ENCODE measurements at places on chromosomes 6 and 20. TPM values are rescaled to one million over a fixed set of nuclear protein-coding genes. Genes with fewer than 3 reads are reported as not detected.

The KCNK17 gene
- not detected for total RNA-seq

The NRSN1 gene
- total RNA-seq = not detected

The MICB gene
- 3.4 TPM for total RNA-seq

The ZNF341 gene
- 0.90 TPM for total RNA-seq

The CST4 gene
- not detected for total RNA-seq

The MRAP2 gene
- total RNA-seq = 0.33 TPM

The SPATA2 gene
- 3.4 TPM for total RNA-seq

The KIF13A gene
- 86.8 TPM for total RNA-seq

The HCRTR2 gene
- total RNA-seq = not detected

The BMP2 gene
- 10.6 TPM for total RNA-seq

The TTLL9 gene
- 0.41 TPM for total RNA-seq

The CAP2 gene
- 6.5 TPM for total RNA-seq

The GSTA3 gene
- not detected for total RNA-seq

The MTO1 gene
- 33.5 TPM for total RNA-seq

The SEMG1 gene
- not detected for total RNA-seq

The FAM83C gene
- total RNA-seq = not detected

The FAM83D gene
- total RNA-seq = 16.7 TPM

The MEP1A gene
- total RNA-seq = not detected

The CLIC5 gene
- total RNA-seq = not detected

The PNLDC1 gene
- not detected for total RNA-seq

The SLC24A3 gene
- total RNA-seq = 0.57 TPM

The TOX2 gene
- total RNA-seq = 5.2 TPM

The OPRM1 gene
- not detected for total RNA-seq

The ZSCAN31 gene
- total RNA-seq = 31.2 TPM

The BTNL2 gene
- total RNA-seq = not detected

The CENPW gene
- total RNA-seq = 13.7 TPM

The FYN gene
- 137 TPM for total RNA-seq

The NCOA5 gene
- 24.0 TPM for total RNA-seq

The DAAM2 gene
- 3.4 TPM for total RNA-seq

The C6orf52 gene
- total RNA-seq = not detected

The GJA10 gene
- total RNA-seq = not detected

The C4B gene
- 4.1 TPM for total RNA-seq

The HNF4A gene
- not detected for total RNA-seq

The FARS2 gene
- total RNA-seq = 25.5 TPM

The TGM2 gene
- total RNA-seq = 117 TPM

The SNX14 gene
- total RNA-seq = 99.1 TPM

The MDFI gene
- total RNA-seq = not detected

The PHF1 gene
- total RNA-seq = 20.9 TPM

The GFRAL gene
- not detected for total RNA-seq

The BCAS1 gene
- total RNA-seq = 2.3 TPM

The PGBD1 gene
- 7.7 TPM for total RNA-seq

The RBPJL gene
- total RNA-seq = not detected

The PSMB9 gene
- total RNA-seq = 11.5 TPM

The SLC35D3 gene
- total RNA-seq = not detected

The TMEM239 gene
- 0.09 TPM for total RNA-seq

The CNR1 gene
- not detected for total RNA-seq

The SYNDIG1 gene
- 1.6 TPM for total RNA-seq

The LGSN gene
- not detected for total RNA-seq

The CNKSR3 gene
- total RNA-seq = 11.7 TPM

The PAX1 gene
- total RNA-seq = not detected

The SLC32A1 gene
- total RNA-seq = not detected

The MATN4 gene
- total RNA-seq = not detected

The ZBTB46 gene
- 1.1 TPM for total RNA-seq

The KHDC3L gene
- not detected for total RNA-seq
